GM04504 (cell line): ENCODE measurements at places on chromosomes 13 and 19.

- no peak for DNase-seq
Observed at GRCh38 chr13:97224544-97225300, 2.6 kb downstream of the MBNL2 start.

DNA sequence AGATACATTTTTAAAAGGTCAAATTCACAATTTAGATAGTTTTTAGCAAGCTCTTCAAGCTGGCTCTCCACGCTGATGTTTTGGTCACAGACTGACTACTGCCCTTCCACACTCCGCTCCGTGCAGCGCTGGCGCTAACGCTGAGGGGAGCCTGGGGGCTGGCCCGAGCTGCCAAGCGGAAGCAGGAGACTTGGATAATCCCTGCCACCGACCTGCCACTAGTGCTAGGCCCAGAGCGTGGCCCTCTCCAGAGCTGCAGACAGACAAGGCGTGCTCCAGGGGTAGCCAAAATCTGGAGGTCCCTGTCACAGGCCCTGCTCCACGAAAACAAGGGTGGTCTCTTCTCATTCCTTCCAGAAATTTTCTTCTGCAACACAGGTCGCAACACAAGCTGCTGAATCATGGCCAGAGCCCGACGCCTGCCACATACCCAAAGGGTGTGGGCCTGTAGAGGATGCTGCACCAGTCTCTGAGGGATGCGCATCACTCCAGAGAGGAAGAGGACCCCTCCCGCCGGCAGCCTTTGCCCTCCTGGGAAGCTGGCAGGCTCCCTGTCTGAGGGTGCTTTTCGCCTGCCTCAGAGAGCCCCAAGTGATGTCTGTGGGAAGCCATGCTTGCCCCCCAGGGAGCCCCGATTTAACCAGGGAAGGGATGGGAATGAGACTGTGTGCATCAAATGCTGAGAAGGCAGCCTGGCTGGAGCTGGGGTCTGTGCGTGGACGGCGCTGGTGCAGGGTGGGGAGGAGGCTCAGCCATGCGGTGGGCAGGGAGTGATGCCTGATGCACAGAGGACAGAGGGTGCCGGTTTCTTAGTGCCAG lies 21.6 kb downstream of the CAPS start:
- no peak for DNase-seq

DNA sequence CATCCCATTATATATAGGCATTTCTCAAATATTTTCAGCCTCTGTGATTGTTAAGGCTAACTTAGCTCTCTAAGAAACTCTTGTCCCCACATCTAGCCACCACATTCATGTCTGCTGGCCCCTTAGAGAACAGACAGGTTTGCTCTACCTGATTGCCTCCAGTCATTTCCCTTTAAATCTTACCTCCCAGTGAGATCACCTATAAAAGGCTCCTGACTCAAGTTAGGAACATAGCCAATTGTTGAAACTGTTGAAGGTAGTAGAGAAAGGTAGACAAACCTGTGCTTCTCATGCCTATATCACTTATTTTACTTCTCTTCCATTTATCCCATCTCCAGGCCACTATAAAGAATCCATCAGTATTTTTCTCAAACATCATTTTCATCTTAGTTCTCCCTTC lies 771.4 kb downstream of the DIAPH3 start:
- no peak for DNase-seq

DNA sequence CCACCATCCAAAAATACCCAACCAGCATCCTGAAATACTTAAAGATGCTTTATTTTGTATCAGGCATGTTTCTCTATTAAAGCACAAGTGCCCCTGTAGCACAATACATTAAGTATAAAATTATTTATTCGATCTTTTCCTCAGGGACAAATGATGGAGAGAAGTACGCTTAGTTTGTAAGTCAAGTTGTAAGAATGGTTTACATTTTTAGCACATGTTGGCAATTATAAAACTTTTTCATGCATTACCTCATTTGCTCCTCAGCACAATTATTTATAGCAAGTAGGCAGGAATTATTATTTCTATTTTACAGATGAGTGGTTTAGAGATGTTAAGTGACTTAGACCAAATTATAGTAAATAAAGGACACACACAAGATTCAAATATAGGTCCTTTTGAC lies 232.6 kb upstream of the HTR2A start:
- DNase-seq: no peak

DNA sequence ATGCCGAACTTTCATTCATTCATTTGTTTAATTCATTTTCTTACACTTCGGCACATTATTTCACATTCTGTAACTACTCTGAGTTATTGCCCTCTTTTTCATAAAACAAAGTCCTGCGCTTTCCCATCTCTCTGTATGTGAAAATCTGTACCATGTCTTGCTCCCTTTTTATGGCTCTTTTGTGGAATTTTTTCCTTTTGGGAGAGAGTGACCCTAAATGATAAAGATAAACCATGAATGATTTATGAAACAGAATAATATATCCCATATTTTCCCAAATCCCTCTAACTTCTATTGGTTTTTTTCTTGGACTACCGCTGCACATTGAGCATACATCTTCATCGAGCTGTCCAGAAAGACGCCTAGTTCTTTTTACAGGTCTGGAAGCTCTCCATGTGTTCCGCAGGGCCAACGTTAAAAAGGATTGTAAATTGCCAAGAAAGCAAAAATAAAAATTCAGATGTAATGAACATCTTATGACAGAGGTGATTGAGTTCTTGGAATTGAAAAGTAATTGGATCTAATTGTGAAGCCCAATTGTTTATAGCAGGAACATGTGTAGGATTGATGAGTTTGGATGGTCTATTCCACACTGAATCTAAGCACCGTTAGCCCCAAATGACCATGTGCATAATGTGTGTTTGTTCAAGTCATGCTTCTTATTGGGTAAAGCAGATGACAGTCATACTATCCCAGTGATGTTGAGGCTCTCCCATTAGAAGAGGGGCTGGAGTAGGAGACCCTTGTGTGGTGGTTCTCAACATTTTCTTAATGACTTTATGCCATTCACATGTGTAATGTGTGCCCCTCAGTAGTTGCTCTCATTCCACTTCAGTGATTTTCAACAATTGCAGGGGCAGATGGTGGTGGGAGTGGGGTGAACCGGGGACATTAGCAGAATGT lies 378.9 kb downstream of the DLEU7 start:
- no peak for DNase-seq

DNA sequence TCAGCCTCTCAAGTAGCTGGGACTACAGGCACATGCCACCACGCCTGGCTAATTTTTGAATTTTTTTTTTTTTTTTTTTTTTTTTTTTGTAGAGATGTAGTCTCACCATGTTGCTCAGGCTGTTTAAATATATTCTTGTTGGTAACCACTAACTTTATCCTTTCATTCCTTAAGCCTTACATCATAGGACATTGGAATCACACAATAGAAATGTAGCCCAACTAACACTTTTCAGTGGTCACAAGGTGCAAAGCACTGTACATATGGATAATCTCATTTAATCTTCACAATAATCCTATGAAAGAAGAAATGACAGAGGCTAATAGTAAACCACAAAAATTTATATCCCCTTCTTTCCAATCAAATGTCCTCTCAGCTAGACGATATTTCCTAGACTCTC lies 417.8 kb upstream of the DACH1 start:
- no peak for DNase-seq
